ENCODE measurements at places on chromosomes 5 and 9.

- no peak for DNase-seq
Measured at GRCh38 chr9:96626912-96627311, 7.3 kb upstream of the CDC14B start.

GRCh38 chr9:130371196-130371966 lies 73.4 kb upstream of the ASS1 start:
- DNase-seq, result no peak

DNA sequence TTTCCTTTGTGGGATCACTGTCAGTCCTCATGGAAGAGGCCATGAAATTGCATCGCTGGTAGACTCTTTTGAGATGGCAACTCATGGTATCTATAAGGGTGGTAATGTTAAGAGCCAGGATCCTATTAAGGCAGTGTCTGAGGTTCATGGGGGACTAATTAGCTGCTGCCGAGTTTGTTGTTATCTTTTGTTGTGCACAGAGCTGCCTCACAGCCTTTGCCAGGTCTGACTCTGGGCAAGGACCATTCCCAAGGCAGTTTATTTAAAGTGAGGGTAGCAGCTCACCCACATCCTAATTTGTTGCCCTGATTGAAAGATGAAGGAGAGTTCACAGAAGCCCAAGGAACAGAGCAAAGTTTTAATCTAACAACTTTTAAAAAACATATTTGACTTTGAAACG lies 7.9 kb downstream of the SMARCA2 start:
- no peak for DNase-seq

GRCh38 chr5:176665517-176665916 lies 18.2 kb downstream of the TSPAN17 start:
- DNase-seq, result no peak

- no peak for DNase-seq
Measured at GRCh38 chr5:125550274-125550673, 803.8 kb upstream of the ZNF608 start.

DNA sequence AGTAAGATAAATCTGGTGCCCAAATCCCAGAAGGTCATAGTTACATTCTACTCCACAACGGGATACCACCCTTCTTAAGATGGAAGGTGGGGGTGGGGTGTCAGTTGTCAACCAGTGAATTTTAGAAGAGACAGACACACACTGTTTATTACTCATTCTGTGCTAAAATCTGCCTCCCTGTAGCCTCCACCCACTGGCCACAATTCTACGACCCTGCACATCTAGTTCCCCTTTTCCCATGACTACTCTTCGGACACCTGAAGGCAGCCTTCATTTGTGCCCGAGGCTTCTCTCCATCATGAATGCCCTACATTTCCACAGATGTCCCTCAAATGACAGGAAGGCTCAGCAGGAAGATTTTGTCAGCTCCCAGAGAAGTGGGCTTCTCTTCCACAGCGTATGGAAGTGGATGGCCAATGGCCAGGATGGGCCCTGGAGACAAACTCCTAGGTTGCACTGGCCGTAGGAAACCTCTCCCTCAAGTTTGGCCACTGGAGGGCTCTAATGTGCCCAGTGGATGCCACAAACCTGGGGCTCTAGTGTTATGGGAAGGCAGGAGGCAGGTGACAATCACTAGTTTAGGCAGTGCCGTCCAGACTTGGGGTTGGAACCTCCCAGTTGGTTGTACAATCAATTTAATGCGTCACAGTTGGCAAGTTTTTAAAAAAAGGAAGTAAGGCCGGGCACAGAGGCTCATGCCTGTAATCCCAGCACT lies 46.6 kb downstream of the PTPN3 start:
- no peak for DNase-seq

- no peak for DNase-seq
Measured at GRCh38 chr5:176386491-176386890, 1.9 kb downstream of the NOP16 start.

DNA sequence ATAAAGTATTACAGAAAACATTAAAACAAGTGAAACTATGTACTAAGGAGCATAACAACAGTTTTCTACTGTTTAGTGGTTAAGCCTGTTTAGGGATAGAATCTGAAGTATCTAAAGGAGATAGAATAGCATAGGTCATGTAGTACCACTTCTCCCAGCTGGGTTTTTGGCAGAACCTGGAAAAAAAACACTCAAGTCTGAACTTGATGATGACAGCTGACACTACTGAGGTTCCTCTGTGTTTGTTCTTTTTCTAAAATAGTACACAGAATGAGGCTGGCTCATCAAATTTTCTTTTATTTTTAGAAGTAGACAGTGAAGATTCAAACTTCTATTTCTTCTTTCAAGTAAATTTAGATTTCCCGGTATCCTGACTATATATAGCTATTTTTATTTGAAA lies 203.8 kb upstream of the ACO1 start:
- DNase-seq, result no peak

DNA sequence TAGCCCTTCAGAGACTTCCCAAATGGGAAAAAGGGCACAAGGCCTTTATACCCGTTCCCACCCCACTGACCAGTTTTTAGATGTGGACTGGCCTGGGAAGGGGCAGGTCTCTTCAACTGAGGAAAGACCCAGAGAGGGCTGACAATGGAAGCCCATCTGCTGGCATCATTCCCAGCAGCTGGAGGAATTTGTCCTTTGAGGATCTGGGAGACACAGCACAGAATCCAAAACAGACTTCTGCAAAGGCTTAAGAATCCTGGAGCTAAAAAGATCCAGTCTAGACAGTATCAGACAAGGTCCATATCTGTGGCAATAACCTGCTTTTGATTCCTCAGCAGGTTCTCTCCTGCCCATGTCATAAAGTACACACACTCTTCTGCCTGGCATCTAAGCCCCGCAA lies 329.2 kb downstream of the TMEM167A start:
- DNase-seq, result no peak

GRCh38 chr5:150075233-150075632 lies 11.1 kb downstream of the CSF1R start:
- DNase-seq, result no peak

Data from stimulated activated CD4-positive, alpha-beta T cell treated with anti-CD3 and anti-CD28 coated beads, Interleukin-2, amount 100 ng/mL, for 4 hours (primary cell).